NCI-H446 (cell line): ENCODE measurements at places on chromosomes 5 and 9.

DNA sequence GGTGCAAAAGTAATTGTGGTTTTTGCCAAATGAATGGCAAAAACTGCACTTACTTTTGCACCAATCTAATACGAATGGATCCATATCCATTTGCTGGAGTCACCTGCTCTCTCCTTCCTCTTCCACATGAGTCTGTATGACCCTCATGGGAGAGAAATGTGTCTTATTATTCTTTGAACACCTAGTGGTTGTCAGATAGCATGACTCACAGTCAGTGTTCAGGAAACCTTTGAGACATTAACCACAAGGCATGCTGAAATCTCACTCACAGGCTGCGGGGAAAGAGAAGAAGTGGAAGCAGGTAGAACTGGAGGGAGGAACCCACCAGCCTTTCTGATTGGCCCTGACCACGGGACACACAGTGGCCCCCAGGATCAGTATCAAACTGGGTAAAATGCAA, 222.8 kb upstream of the KLF4 start:
- DNase-seq, result no peak

- DNase-seq, result no peak
Observed at GRCh38 chr5:127536687-127537086, 19.2 kb downstream of the PRRC1 start.

- DNase-seq, result no peak
Observed at GRCh38 chr5:73985145-73985544, 359.1 kb downstream of the ARHGEF28 start.

DNA sequence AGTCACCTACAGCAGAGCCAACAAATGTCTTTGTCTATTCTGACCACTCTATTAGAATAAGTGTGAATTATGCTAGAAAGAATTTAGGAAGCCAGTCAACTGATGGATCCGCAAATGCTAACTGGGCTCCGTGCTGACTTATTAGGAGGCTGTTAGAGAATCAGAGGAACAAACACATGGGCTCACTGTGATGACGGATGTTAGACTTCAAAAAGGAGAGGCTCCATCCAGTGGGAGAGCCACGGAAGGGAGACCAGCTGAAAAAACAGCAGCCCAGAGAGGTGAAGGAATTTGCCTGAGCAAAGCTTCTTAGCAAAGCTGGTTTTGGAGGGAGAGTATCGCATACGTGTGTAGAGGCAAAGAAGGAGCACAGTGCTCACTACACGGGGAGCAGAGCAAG, 5.8 kb upstream of the TGFBI start:
- no peak for DNase-seq

DNA sequence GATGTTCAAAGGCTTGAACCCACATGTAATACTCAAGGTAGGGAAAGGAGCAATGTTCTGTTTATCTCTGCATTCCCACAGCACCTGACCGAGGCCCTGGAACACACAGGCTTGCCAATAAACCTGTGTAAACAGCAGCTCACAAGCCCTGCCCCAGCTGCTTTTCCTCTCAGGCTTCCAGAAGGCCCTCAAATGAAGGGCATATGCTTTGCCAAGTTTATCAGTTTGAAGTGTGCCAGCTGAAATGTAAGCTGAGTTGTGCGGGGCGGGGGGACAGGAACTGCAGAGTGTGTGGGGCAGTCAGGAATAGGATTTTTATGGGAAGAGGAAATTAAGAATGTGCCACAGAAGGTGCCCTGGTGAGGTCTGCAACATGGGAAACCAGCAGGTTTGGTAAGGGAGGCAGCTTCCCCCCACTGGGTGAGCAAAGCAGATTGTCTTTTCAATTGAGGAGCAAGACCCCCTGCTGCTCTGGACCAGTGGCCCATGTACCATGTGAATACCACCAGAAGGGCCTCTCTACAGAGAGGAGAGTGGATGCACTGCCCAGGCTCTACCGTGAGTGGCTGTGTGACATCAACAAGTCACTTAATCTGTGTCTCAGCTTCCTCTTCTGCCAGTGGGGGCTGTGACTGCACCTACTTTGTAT, 194.8 kb downstream of the SPOCK1 start:
- DNase-seq, result peak; percentile 80

DNA sequence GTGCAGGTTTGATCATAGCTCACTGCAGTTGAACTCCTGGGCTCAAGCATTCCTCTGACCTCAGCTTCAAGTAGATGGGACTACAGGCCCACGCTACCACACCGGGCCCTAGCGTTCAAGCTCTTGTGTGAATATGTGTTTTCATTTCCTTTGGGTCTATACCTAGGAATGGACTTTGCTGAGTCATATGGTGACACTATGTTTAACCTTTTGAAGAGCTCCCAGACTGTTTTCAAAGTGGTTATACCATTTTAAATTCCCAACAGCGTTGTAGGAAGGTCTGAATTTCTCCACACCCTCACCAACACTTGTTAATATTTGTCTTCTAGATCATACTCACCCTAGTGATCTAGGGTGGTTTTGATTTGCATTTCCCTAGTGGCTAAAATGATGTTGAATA, 33.5 kb downstream of the FAF2 start:
- no peak for DNase-seq

DNA sequence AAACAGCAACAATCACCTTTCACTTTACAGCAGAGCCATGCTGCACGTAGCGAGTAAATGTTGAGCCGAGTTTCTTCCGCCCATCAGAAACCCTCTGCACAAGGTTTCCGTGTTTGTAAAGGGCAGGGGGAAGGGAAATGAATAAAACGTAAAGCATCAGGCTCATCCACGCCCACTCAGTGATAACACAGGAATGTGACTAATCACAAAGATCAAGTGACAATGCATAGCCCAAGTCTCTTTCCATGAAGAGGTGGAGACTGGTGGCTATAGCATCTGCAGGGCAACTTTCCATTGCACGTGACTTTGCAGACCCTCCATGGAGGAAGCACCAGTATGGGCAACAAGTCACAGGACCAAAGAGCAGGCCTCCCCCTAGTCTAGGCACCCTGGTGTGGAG, 56.6 kb downstream of the CAMSAP1 start:
- no peak for DNase-seq

DNA sequence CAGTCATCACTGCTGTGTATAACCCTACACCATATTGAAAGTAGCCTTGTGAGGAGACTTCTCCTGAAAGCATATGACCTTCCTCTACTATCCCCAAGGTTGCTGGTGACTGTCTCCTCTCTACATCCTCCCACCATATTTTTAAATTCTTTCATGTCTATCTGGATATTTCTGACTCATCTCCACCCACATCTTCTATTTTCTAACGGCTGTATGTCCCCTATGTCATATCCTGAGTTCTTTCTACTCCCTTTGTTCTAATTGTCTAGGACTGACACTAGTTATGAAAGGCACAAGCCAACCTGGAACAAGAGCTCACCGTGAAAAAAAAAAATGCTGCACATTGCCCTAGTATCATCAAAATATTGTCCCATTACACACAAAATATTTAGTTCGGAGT, 218.3 kb upstream of the ZNF462 start:
- no peak for DNase-seq

- no peak for DNase-seq
Observed at GRCh38 chr9:110744715-110745384, 76.3 kb downstream of the MUSK start.

- DNase-seq, result no peak
Observed at GRCh38 chr5:155732587-155733376, 594.2 kb upstream of the SGCD start.

- no peak for DNase-seq
Observed at GRCh38 chr5:38576442-38576841, 20.0 kb upstream of the LIFR start.

GRCh38 chr9:78778861-78779374, 482.0 kb downstream of the PSAT1 start:
- DNase-seq, result no peak

- DNase-seq, result no peak
Observed at GRCh38 chr5:114243972-114244317, 117.9 kb upstream of the KCNN2 start.
